A549 (cell line): ENCODE measurements at places on chromosomes 5 and 9.

DNA sequence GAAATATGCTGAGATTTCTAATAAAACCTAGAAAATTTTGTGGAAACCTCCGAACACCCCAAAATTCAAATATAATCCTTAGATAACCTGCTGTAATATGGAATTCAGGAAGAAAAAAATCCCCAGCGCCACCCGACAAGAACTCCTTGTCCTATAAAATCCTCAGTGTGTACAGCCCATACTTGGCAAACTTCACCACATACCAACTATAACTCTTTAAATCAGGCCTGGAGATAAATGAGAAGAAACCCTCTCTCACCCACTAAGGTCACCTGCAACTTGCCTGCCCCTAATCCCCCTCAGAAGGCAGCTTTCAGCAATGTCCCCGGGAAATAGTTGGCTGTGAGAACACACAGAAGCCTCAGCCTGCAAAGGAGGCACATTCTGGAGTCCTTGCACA lies 90.5 kb downstream of the SH3TC2 start:
- DNase-seq: no peak

DNA sequence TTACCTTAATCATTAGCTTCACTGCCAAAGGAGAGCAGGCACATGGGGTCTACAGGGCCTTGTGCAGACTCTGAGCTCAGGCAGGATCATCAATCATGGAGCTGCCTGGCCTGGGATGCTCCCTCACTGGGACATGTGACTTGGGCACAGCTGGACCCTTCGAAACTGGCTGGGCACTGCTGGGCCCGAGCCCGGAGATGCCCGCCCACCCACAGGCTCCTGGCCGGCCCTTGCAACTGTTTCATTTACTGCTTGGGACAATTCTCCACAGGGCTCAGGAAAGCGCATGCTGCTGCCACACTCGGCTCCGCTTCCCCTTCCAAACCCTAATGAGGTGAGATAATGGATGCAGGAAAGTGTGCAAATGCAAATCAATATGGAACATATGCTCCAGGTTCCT lies 387.5 kb downstream of the TRIM36 start:
- no peak for DNase-seq

DNA sequence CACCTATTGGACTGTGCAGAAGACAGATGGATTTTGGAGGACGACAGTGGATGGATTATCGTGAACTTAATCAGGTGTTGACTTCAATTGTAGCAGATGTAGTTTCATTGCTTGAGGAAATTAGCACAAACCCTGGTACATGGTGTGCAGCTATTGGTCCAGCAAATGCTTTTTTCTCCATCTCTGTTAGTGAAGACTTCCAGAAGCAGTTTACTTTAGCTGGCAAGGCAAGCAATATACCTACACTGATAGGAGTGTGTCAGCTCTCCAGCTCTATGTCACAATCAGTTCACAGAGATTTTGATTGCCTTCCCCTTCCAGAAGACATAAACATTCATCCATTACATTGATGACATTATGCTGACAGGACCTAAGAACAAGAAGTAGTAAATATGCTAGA lies 35.7 kb upstream of the ROR2 start:
- DNase-seq: no peak

- DNase-seq: no peak
These were observed 270.5 kb upstream of the CD180 start for GRCh38 chr5:67467110-67467509.

- no peak for DNase-seq
These were observed 6.6 kb upstream of the CEMIP2 start for GRCh38 chr9:71774920-71775319.

- peak; percentile 30 for DNase-seq
These were observed 78.4 kb downstream of the PLPP1 start for GRCh38 chr5:55456216-55456895.

DNA sequence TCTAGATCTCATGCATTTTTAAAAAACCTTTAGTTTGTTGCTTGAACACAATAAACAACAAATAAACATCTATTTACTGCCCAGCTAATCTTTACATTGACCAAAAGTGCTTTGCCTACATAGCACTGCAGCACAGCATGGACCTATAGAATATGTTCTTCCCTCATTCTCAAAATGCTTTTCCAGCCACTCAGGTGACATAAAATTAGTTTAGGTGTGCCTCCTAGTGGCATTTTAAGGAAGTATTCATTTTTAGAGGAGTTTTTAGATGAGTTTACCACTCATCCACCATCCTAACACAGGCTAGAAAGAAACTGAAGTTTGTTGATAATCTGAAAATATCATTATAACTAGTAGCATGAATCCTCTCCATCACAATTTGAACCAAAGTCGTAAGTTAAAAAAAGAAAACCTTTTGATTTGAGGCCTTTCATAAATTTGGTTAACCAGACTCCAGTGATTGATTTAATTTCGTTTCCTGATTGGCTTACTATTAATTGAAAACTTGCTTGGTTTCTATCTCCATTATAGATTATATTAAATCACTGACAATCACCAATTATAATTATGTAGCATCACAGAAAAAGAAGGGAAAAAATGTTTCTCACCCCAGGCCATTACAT lies 12.6 kb downstream of the PLGRKT start:
- DNase-seq: peak; percentile 59

DNA sequence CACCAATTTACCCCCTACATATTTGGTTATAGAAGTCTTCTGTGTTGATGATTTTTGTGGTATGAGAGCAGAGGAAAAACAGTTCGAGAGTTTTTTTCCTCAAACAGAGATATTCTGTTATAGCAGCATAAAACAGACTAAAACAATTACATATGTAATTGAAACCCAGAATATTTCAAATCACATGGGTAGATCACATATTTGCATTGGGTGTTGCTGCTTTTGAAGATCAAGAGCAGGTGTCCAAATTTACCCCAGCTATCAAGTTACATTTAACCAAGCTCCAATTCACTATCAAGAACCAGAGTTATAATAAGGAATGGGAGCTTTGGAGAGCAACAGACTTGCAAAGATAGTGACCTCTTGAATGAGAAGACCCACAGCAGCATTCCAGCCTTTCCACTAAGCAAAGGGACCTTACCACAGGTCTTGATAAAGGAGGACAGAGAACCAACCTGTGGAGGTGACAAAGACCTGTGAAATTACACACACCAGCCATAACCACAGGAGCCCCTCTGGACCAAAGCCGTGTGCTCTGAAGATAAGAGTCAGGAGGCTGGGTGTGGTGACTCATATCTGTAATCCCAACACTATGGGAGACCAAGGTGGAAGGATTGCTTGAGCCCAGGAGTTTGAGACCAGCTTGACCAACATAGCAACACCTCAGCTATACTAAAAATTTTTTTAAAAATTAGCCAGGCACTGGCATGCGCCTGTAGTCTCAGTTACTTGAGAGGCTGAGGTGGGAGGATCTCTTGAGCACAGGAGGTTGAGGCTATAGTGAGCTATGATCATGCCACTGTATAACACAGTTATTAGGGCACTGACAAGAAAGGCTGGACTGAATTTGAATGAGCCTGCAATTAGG lies 4.0 kb upstream of the CCL28 start:
- no peak for DNase-seq

- DNase-seq: peak; percentile 72
These were observed 19.6 kb downstream of the QSOX2 start for GRCh38 chr9:136225748-136226679.

- no peak for DNase-seq
These were observed 15.4 kb upstream of the SNX2 start for GRCh38 chr5:122759241-122760070.

GRCh38 chr5:133552925-133553525 lies 59.3 kb downstream of the FSTL4 start:
- peak; percentile 61 for DNase-seq

- DNase-seq: no peak
These were observed at the start of gene ZDHHC11 for GRCh38 chr5:850511-851006. Gene ZDHHC11, minus strand, starts transcription at chr5:850986. Its CDS starts 384 bp downstream, at chr5:850602.

GRCh38 chr5:170484847-170485615 lies 18.8 kb upstream of the KCNIP1 start:
- DNase-seq: no peak

DNA sequence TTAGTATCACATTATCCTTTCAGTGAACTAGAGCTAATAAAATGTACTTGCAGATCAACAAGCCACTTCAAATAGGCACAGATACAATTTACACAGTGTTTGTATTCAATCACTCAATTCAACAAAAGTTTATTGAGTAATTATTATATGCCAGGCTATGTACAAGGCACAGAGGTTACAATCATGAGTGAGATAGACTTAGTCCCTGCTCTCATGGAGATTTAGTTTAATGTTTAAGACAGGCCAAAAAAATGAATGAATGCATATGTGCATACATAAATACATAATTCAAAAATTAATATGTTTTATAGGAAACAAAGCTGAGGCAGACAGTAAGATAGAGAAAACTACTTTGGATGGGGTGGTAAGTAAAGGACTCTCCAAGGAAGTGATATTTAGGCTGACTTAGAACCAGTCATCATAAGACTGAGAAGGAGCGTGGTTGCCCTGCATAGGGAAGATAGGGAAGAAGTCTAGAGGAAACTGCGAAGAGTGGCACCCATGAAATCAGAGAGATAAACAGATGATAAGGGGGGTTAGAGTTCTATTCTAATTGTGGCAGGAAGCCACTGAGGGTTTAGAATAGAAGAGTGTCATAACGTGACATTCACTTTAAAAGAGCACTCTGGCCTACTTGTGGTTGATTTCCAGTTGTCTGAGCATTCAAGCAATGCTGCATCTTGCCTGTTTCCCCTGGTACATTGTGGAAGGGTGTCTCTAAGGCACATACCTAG lies 49.7 kb upstream of the GRAMD2B start:
- no peak for DNase-seq

DNA sequence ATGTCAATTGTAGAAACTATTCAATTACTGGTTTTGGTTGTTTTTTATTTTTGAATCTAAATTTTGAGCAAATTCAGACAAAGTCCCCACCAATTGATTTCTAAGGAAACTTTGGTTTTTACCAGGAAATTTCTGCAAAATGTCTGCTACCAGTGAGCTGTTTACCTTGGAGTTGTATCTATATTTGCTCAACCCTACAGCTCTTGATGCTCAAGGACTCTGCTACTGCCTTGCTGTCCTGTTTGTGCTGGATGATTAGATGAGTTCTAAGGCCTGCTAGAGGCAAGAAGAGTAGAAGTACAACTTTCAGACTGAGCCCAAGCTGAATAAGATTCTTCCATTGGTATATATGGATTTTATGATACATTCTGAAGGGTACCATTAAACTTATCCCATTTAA lies 42.6 kb upstream of the KIF2A start:
- DNase-seq: no peak

DNA sequence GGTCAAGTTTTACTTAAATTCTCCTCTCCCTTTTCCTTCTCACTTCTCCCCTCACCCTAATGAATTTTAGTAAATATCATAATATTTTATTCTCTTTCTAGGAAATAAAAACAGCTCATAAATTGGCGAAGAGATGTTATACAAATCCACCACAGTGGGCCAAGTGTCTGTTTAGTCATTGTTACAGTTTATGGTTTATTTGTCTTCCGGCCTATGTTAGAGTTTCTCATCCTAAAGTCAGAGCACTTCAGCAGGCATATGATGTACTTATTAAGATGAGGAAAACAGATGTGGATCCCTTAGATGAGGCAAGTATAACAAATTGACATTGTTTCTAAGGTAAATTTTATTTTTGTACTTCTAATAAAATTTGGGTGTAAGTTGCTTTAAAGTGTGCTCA lies 48.2 kb downstream of the RPS6 start:
- DNase-seq: no peak

- DNase-seq: no peak
These were observed 576.9 kb downstream of the BNC2 start for GRCh38 chr9:16293610-16294009.

DNA sequence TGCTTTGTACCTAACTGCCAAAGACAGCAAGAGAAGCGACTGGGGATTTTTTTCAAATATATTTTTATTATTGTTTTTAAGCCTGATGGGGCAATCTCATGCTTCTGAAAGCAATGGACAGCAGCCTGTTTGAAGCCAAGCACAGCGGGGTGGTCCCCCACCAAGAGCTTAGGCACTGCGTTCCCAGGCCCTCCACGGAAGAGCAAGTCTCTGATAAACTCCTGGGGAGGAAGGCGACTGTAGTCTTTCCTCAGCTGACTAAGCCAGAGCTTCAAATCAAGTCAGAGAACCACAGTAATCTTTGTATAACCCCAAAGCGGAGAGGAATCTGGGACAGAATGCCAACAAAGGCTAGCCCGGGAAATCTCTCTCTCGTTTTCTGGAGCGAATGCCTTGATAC lies 54.4 kb downstream of the ARSB start:
- no peak for DNase-seq

DNA sequence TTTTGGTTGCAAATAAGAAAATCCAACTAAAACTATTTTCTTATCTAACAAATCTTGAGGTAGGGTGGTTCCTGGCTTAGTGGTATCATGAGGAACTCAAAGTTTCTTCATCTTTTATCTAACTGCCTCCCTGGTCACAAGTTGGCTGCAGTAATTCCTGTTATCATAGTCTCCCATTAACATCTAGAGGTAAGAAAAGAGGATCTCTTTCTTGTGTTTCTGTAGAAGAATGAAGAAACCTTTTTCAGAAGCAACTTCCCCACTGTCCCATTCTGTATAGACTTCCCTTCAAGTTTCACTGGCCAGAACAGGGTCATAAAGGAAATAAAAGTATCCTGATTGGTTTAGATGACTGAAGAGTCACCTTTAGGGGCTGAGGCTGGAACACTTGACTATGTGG lies 81.8 kb upstream of the ELL2 start:
- DNase-seq: no peak

- DNase-seq: no peak
These were observed 3.6 kb upstream of the TMEM210 start for GRCh38 chr9:137175345-137175961.

GRCh38 chr5:6080930-6081726 lies 297.2 kb downstream of the MED10 start:
- DNase-seq: no peak

- no peak for DNase-seq
These were observed 26.3 kb downstream of the ARSB start for GRCh38 chr5:78958672-78959445.

- DNase-seq: no peak
These were observed 122.7 kb upstream of the LMX1B start for GRCh38 chr9:126490871-126491567.

DNA sequence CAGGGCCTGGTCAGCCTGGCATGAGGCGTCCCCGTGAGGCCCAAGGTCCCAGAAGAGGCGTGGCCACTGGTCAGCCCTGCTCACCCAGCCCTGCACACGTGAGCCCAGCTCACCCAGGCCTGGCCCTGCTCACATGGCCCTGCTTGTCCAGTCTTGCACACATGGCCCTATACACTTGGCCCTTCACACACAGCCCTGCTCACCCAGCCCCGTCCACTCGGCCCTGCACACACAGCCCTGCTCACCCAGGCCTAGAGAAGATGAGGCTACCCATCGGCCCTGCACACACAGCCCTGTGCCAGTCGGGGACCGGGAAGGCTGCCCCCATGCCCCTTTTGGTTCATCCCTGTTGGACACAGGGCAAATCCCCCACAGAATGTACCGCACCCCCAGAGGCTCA lies 28.4 kb downstream of the ZDHHC11B start:
- no peak for DNase-seq

GRCh38 chr9:134784577-134785305 lies 95.9 kb upstream of the FCN2 start:
- no peak for DNase-seq

GRCh38 chr9:131757549-131757948 lies 17.7 kb upstream of the RAPGEF1 start:
- no peak for DNase-seq
